ENCODE measurements at places on chromosomes 7 and 10.
A peak's percentile ranks its signal among the peaks of the same experiment; 100 is the strongest.

DNA sequence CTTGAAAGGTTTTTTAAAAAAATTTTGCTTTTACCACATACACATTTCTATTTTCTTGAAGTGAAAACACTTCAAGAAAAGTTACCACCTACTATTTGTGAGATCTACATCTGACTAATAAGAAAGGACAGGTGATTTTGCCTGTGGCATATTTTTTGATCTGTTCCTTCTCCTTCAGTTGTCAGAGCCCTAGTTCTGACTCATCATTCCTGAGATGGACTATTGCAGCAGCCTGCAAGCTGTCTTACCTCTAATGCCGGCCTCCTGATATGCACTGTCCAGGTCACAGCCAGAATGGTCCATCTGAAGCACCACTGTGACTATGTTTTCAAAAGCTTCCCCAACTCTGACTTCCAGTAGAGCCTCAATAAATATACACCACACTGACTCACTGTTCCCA, 28.2 kb upstream of the ANK3 start:
- DNase-seq, result peak; percentile 22

GRCh38 chr7:100476903-100477870, 1.8 kb downstream of the TSC22D4 start:
- DNase-seq, result no peak

DNA sequence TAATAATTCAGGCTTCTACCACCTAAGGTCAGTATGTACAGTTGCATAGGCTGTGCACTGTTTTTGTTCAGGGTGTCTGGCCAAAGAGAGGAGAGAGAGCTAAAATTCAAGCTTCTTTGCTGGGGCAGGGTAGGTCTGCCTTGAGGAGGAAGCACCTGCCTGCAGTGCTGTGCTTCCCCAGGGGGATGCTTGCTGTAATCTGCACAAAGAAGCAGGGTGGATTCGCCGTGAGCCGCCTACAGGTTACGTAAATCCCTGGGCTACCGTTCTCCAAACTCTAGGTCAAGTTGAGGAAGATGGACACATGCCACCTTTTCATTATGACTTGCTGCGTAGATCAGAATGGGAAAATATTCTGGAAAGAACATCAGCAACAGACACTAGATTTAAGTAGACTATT, 543.3 kb downstream of the TNS3 start:
- no peak for DNase-seq

- DNase-seq, result no peak
Observed at GRCh38 chr7:82080254-82080927, 310.5 kb upstream of the HGF start.

DNA sequence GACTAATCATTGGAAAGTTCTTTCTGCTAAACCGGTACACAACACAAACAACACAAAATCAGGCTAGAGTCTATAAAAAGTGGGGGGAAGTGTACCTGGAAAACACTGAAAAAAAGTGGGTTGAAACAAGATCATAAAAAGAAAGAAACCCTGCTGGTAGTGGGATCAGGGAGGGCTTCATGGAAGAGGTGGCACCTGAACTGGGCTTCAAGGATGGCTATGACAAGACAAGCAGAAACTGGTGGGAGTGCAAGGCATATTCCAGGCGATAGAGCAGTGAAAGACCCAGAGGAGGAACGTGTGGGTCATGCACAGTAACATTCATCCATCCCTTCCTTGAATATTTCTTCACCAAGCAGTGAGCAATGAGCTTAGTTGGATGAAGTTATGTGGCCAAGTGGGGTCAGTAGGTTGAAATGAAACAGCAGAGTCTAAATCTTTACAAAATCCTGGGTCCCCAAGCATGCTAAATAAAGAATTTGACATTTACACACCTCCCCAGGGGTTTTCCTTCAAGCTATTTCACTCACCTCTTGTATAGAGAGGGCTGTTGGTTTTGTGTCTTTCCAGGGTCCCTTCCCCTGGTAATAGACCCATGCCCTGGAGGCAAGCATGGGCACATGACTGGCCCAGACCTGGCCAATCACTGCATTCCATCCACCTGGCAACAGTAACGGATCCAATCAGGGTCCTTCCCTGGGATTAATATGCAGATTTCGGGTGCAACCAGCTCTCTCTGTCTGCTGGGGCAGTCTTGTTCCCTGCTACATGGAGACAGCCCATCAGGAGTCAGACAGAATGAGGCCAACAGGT, 38.2 kb downstream of the SPOCK2 start:
- no peak for DNase-seq

DNA sequence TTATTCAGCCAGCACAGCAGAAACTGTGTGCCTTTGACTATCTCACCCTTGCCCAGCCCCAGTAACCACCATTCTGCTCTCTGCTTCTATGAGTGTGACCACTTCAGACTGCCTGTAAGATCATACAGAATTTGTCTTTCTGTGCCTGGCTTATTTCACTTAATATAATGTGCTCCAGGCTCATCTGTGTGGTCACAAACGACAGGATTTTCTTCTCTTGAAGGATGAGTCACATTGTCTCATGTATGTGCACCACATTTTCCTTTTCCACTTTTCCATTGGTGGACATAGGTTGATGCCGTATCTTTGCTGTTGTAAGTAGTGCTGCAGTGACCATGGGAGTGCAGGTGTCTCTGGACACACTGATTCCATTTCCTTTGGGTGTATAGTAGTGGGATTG, 122.5 kb upstream of the LANCL2 start:
- no peak for DNase-seq

- no peak for DNase-seq
Observed at GRCh38 chr7:98735801-98736200, 118.7 kb downstream of the NPTX2 start.

GRCh38 chr7:139725077-139725476, 52.7 kb downstream of the HIPK2 start:
- DNase-seq, result no peak

DNA sequence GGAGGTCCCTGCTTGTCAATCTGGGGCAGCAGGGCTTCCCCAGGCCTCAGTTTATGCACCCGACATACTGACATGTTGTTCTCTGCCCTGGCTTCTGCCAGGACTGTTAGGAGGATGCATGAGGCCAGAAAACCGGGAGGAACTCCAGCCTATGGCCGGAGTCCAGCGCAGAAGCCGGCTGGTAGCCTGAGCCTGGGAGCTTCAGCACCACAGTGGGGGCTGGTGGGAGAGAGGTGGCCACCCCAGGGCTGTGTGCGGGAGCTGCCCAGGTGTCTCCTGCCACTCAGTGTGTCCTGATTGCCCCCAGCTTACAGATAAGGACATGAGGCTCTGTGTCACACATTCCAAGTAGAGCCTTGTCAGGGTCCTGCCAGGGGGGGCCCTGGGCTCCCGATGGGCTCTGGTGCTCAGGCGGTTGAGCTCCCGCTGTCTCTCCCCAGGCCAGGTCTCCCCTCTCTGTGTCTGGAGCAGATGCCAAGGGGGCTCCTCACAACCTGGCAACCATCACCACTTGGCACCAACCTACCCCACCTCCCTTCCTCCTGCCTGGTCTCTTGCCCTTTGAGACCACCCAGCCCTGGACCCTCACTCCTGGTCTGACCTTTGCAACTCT, 32.3 kb downstream of the PPIF start:
- DNase-seq, result no peak

- DNase-seq, result no peak
Observed at GRCh38 chr10:91208642-91209041, 11.8 kb upstream of the PCGF5 start.

DNA sequence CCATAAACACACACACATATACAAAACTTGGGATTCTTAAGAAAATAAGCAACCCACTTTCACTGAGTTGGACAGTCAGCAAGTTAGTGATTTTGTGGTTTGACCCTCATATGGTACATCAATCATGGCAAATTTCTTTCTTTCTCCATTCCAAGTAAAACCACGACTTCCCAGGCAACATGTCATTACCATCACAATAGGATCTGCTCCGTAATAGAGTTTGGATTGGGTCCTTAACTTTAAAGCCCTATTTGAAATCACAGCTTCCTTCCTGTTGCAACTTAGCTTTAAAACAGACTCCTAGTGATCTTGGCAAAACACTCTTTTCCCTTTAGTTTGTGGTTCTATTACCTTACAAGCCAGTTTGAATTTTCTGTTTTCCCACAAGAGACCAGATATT, 483.6 kb downstream of the INHBA start:
- no peak for DNase-seq

GRCh38 chr7:26514633-26515032, 223.0 kb downstream of the SNX10 start:
- no peak for DNase-seq

GRCh38 chr10:630581-631073, 58.8 kb downstream of the DIP2C start:
- no peak for DNase-seq

DNA sequence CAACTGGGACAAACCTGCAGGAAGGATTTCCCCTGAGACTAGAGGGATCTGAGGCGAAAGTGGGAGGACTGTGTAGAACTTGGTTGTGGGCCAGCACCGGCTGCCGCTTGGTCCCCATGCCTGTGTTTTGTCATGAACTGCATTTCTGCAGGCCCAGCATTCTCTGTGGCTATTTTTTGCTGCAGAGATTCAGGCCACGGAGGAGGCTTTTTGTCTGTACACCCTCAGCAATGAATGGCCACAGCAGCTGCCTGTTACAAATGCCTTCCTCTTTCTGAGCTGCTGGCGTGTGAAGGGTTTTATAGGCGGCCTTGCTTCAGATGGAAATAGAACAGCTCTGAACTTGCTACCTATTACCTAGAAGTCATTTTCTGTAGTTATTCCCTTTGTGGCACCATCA, 164.4 kb downstream of the SH2D4B start:
- DNase-seq, result no peak

GRCh38 chr7:55310287-55311025, 54.7 kb upstream of the LANCL2 start:
- no peak for DNase-seq

DNA sequence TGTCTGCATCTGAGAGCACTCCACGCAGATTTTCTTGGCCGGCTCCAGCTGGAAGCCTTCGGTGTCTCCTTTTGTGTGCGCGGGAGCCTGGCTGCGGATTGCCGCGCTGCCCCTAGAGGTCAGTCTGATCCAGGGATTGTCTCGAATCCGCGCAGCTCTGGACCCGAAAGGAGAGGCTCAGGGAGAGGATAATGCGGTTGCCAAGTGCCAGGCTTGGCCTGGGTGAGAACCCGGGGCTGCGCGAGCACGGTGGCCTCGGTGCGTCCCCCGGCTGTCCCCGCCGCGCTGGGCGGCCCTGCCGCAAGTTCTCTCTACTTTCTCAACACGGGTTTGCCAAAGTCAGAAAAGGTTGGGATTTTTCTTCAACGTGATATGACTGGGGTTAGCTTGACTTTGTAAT, 140.9 kb downstream of the ADCYAP1R1 start:
- peak; percentile 70 for DNase-seq

DNA sequence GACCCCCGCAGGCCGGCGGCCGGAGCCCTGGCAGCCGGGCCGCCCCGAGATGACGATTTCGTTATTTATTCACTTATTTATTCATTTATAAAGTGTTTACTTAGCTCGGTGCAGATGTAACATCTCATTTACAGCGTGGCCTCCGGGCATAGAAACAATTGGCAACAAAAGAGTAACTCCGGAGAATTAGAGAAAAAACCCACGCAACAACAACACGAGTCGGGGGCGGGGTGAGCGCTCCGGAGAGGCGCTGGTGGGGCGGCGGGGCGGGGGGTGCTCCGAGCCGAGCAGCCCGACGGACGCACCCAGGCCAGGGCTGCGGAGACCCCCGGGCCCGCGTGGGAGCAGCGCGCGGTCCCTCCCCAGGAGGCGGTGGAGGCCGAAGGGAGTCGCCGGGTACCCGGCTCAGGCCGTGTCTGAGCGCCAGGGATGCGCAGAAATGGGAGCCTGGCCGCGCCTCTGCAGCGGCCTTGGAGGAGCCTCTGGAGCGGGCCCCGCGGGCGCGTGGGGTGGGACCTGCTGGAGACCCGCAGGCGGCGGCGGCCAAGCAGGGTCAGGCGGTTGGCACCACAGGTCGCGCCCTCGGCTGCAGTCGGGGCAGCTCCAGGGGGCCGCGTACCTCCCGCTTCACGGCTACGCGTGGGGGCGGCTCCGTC, 14.3 kb downstream of the UNCX start:
- no peak for DNase-seq

- no peak for DNase-seq
Observed at GRCh38 chr7:79936281-79936983, 198.2 kb upstream of the GNAI1 start.

DNA sequence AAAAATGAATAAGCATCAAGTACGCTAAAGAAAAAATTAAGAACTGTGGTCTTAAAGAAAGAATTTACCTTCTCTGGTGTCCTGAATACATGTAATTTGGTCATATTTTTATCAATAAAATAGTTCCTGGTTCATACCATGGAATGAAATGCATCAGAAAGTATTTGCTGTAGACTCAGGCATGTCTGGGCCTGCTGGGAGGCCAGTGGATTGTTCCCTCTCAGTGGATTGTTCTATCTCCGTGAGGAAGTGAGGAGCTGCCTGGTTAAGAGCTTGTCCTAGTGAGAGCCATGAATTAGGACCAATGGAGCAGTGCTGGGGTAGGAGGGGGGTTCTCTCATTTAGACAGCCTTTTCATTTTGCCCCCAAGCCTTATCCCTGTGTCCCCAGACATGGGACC, 211.7 kb upstream of the HABP2 start:
- DNase-seq, result no peak

GRCh38 chr10:114821915-114822443, 399 bp downstream of the FHIP2A start:
- peak; percentile 51 for DNase-seq

DNA sequence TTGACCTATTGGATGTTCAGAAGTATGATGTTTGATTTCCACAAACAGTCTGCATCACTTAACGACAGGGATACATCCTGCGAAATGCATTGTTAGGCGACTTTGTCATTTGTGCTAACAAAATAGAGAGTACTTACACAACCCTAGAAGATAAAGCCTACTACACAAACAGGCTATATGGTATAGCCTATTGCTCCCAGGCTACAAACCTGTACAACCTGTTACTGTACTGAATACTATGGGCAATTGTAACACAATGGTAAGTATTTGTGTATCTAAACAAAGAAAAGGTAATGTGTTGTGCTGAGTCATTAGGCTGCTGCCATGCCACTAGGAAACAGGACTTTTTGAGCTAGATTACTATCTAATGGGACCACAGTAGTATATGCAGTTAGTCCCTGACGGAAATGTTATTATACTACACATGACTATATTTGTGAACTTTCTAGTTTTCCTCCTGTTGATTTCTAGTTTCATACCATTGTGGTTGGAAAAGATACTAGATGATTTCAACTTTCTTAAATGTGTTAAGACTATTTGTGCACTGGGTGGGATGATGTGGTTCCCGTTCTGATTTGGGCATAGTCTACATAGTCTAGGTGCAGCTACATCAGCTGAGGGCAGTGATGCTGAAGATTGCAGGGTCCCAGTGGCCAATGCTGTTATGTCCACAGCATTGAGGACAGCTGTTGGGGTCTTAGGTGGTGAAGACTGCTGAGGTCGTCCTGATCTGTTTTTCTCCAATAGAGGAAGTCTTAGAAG, 161.7 kb downstream of the HTR7 start:
- DNase-seq, result no peak

GRCh38 chr10:15725603-15726002, 5.9 kb upstream of the ITGA8 start:
- peak; percentile 36 for DNase-seq

- DNase-seq, result no peak
Observed at GRCh38 chr10:97828721-97829120, 20.9 kb upstream of the GOLGA7B start.

GRCh38 chr7:22827563-22827962, 4.9 kb upstream of the TOMM7 start:
- no peak for DNase-seq

GRCh38 chr7:11261470-11261869, 287.8 kb downstream of the PHF14 start:
- no peak for DNase-seq

Measured in ACHN (cell line).